ENCODE measurements at places on chromosomes 4 and X. TPM values are rescaled to one million over a fixed set of nuclear protein-coding genes. Genes with fewer than 3 reads are reported as not detected.

The LRIT3 gene
- 0.10 TPM for total RNA-seq

The ARMCX4 gene
- 2.5 TPM for total RNA-seq

The SRPK3 gene
- not detected for total RNA-seq

The ZDHHC15 gene
- total RNA-seq: 0.03 TPM

The P2RY8 gene
- total RNA-seq: 177 TPM

The NPNT gene
- not detected for total RNA-seq

The HPSE gene
- 32.7 TPM for total RNA-seq

The WDR13 gene
- total RNA-seq: 53.5 TPM

The GLRA2 gene
- not detected for total RNA-seq

The CCNB3 gene
- total RNA-seq: 0.98 TPM

The HTN1 gene
- not detected for total RNA-seq

The NALF2 gene
- total RNA-seq: 0.18 TPM

Measured in activated CD4-positive, alpha-beta memory T cell treated with anti-CD3 and anti-CD28 coated beads, Interleukin-2, amount 10 ng/mL, durations not matched to agents 7 days and 5 days (primary cell).